ENCODE measurements at places on chromosomes 13 and 19.

DNA sequence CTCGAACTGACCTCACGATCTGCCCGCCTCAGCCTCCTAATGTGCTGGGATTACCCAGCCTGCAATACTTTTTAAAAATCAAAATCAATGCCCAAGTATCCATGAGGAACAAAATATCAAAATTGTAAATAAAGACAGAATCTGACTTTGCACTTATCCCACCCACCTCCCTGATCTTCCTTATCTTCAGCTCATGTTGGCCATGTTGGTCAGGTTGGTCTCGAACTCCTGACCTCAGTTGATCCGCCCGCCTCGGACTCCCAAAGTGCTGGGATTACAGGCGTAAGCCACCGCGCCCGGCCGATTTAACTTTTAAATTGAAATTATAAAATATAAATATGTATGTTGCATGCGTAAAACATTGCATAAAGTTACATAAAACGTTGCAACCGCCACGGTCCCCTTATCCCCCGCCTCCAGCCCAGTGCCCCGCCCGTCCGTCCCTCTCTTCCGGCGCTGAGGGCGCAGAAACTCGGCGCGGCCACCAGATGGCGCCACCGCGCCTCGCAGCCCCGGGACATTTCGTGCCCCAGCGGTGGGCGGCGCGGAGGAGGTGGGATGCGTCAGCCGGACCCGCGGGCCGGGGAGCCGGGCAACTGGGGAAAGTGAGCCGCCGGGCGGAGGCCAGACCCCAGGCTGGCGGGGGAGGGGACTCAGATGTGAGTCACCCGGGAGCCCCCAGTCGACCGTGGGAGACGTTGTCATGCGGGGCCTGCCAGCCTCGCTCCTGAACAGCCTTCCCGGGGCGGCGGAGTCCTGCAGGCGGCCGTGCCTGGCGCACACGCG lies 1.5 kb upstream of the GADD45B start:
- DNase-seq = peak; percentile 91

DNA sequence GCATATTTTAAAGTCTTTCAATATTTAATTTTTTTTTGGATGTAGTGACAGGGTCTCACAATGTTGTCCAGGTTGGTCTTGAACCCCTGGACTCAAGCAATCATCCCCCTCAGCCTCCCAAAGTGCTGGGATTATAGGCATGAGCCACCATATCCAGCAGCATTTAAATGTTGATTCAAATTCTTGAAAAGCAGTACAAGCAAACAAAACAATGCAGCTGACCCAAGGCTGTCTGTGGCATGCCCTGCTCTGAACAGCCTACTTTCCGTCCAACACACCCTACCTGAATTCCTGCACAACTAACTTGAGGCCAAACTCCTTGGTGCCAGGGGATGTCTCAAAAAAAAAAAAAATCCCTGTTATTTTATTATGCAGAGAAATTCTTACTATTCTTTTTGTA lies 23.0 kb downstream of the NEK5 start:
- no peak for DNase-seq

GRCh38 chr13:58963321-58963720 lies 1200.4 kb downstream of the DIAPH3 start:
- no peak for DNase-seq

DNA sequence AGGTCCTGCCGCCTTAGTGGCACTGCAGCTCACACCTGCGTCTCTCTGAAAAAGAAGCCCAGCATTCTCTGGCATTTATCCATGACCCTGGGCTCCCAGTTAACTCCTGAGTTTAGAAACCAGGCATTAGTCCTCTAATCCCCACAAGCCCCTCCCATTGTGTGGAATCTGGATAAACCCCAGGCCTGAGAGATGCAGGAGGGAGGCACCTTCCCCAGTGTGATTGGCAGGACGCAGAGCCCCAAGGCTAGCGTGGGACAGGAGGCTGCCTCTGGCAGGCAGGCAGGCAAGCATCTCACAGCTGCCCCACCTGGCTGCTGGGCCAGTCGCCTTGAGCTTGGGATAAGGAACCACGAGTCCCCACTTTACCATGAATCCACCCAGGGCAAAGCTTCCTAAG lies 11.0 kb upstream of the SERPINE3 start:
- DNase-seq = no peak

DNA sequence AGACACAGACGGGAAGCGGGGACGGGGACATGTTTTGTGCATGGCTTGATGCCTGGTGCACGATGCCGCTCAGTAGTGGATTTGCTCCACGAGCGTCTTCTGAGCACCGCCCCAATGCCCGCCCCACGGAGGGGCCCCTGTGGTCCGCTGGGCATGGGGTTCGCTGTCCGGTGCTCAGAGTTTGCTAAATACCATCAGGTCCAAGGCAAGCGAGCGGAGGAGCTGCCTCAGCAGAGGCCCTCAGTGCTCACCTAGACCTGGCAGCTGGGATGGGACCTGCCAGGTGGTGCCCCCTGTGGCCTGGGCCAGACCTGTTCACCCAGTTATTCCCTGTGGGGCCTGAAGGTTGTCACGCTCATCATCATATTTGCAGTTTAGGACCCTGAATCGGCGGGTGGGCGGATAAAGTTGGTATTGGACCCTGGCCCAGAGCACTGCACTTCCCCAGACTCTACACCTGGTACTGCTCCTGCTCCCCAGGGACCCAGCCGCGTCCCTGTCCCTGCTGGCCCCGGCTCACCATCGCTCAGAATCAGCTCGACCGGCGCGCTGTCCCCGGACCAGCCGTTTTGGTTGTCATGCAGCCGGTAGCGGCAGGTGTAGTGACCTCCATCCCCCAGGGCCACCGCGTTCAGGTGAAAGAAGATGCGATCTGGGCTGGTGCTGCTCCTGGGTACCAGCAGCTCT lies 2.3 kb downstream of the A1BG start:
- no peak for DNase-seq

- DNase-seq = no peak
These were observed 574 bp downstream of the SH3GL1 start for GRCh38 chr19:4399812-4400134.

DNA sequence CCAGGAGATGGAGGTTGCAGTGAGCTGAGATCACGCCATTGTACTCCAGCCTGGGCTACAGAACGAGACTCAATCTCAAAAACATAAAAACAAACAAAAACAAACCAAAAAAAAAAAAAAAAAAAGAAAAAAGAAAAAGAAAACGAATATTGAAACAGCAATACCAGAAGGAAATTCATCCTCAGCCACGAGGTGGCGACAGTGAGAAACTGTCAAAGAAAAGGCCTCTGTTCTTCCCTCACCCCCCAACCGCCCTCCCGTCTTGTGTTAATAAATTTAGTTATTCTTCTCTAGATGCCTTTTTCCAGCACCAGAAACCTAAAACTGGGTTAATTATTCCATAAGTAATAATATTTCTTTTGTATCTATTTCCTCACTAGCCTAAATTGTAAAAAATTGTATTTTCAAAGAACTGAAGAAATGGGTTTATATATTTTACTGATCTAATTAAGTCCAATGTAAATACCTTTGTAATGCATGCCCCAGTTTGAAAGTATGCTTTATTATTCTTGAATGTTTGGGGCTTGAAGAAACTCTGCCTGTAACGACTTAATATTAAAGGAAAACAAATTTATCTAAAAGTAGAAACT lies 38.6 kb downstream of the LIG4 start:
- DNase-seq = peak; percentile 25

- no peak for DNase-seq
These were observed 31.3 kb upstream of the ZMYM2 start for GRCh38 chr13:19927117-19927748.

DNA sequence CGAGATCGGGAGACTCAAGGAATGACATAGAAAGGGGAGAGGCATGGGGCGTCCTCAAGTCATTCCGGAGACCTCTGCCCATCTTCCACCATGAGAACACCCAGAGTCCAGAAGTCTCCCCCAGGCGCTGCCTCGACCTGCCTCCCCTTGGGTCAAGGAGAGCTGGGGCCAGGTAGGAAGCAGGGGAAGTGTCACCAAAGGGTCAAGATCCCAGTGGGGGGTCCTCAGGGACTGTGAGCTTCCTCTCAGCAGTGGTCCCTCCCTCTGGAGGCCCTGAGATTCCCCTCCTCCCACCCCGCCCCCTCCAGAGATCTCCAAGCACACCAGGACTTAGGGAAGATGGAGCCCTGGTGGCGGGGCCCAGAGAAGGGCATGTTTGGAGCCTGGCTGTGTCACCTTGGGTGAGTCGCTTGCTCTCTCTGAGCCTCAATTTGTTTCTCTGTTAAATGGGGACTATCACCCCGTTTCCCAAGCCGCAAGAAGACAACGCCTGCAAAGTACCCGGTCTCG lies 919 bp downstream of the DACT3 start:
- DNase-seq = no peak

DNA sequence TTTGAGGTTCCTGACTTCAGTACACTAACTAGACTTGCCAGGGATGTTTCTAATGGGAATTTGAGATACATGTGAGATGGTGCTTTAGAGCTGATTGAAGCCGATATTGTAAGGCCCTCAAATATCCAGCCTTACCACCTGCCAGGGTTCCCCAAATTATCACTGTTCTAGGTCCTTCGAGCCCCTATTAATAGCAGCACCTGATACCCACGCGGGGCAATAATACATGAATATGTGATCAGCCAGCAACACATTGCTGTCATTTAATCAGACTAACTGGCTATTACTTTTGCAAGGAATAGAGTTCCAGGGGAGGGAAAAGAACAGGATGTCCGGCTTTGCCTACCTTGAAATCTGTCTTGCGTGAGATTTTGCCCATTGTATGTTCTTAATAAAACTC lies 5.1 kb downstream of the RGCC start:
- DNase-seq = no peak

- DNase-seq = no peak
These were observed 40.9 kb upstream of the UFM1 start for GRCh38 chr13:38308736-38309135.
